ENCODE measurements at places on chromosomes 13 and 19.

DNA sequence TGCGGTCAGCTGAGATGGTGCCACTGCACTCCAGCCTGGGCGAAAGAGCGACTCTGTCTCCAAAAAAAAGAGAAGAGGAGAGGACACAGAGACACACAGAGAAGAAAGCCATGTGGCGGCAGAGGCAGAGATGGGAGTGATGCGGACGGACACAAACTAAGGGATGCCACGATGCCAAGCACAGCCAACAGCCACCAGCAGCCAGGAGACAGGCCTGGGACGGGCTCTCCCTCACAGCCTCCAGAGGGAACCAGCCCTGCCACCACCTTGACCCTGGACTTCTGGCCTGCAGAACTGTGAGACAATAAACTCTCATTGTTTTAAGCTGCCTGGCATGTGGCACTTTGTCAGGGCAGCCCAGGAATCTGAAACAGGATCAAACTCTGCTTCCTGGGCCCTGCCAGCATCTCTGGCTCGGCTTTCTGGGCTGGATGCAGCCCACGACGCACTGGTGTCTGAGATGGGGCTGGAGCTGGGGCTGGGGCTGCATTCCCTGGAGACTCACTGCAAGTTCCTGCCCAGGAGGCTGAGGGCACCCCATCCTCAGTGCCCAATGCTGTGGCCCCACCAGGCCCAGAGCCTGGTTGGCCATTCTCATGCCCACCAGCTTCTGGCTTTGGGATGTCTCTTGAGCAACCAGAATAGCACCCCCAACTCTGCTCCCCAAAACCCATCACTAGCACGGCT, 3.0 kb downstream of the F2RL3 start:
- no peak for DNase-seq

DNA sequence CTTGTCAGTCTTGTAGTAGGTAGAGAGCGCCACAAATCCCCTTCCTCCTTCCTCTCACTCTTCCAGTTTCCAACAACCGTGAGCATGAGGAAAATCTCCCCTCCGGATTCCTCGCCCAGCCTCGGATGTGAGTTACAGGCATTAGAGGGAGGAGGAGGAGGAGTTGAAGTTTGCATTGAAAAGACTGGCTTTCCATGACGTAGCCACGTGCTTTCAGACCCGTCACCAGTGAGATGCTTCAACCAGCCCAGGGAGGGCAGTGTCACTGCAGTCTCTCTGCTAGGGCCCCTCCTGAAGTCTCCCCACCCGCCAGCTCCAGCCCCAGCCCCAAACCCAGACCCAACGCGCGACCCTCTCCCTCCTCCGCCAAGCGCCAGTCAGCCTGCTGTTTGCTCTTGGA, 442 bp upstream of the FGF14 start:
- no peak for DNase-seq

DNA sequence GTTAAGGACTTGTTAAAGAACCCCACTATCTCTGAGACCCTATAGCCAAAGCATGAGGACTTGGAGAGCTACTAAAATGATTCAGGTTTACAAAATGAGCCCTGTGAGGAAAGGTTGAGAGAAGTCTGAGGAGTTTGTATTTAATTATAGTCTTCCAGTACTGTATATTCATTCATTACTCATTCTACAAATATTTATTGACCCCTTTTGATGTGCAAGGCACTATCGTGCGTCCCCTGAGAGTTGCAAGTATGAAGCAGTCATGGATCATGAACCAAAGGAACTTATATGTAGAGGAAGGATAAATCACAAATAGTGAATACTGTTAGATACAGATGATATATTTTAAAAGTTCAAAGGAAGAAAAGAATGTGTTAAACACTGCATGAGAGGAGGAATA, 84.4 kb downstream of the DNAJC15 start:
- no peak for DNase-seq

GRCh38 chr13:105814219-105814901, 721.1 kb downstream of the EFNB2 start:
- DNase-seq: no peak

DNA sequence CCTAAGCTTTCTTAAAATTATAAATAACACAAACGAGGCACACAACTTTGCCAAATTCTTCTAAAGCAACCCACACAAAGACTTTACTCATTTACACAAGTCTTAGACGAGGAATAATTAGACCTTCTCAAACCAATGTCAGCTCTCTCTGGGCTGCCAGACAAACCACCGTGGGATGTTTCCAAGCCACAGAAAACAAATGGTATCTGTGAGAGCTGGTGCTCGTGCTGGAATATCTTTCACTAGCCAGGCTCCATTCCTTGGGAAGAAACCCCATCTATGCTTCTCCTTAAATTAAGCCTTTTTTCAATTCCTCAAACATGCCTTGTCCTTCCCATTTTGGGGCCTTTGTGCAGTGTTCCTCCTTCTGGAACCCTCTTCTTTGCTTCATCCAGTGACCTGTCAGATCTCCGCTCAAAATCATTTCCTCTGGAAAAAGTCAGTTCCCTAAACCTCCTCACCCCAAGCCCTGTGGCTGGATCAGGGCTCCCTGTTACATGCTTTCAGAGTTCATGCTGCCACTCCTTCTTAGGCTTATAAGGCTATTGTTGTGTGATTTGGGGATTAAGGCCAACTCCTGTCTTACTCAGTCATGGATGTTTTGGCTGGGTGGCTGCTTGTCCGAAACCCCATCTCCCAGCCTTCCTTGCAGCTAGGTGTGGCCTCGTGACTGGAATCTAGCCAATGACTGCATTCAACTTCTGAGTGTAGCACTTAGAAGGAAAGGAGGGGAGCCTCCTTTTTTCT, 64.2 kb upstream of the GTF2F2 start:
- DNase-seq: no peak

DNA sequence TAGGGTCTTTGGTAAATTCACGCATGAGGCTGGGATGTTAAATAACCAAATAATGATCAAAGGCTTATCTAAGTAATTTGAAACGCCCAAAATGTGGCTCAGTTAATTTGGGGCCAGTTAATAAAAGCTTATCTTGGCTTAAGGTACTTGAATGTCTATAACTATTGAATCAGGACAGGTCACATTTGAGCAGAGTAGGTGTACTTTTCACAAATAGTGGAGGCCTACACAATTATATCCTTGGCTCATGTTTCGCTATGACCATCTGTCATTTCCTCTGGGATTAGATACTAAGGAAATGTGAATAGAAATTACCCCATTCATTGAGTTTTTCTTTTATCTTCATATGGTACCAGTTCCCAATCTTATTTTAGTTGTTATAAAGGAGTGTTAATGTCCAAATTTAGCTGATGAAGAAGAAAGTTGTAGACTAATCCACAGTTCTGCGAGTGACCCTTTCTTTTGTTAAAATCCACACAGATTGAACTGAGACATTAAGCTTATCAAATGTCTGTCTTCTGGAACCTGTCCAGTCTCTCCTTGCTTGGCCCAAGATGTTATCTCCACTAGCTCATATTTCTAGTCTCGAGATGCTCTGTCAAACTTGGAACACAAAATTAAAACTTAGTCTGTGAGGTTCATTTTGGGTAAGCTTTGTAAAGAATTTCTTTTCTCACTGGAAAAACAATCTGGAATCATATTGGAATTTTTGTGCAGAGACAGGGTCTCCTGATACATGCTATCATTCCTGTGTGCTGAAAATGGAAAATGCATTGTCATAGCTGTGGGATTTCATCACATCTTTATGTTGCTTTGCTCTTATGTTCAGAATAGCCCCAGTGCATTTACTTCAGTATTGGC, 31.0 kb downstream of the SLAIN1 start:
- DNase-seq: no peak

DNA sequence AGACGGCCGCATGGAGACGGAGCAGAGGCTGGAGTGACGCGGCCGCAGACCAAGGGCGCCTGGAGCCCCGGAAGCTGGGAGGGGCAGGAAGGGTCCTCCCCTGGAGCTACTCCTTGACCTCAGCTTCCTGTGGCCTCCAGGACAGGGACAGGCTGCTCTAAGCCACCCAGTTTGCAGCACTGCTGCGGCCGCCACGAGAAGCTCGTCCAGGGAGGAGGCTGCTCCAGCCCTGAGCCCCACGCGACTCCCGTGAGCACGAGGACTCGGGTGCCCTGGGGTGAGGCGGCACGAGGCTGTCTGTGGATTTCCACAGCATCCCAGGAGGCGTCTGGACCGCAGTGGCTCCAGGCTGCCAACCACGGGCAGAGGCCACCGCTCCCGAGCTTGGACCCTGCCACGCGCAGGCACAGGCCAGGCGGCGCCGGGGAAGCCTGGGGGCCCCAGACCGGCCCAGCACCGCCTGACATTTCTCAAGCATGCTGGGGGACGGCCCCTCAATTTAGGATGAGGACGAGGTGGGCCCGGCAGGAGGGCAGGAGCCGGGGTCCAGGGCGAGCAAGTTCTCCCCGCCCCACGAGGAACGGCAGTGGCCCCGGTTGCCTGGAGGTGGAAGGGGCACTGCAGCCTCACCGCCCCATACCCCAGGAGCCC, 10.7 kb downstream of the SBNO2 start:
- DNase-seq: no peak

GRCh38 chr13:68473834-68474326, 1243.7 kb upstream of the PCDH9 start:
- no peak for DNase-seq

- DNase-seq: no peak
These were observed 7.8 kb upstream of the MKNK2 start for GRCh38 chr19:2058570-2059421.

DNA sequence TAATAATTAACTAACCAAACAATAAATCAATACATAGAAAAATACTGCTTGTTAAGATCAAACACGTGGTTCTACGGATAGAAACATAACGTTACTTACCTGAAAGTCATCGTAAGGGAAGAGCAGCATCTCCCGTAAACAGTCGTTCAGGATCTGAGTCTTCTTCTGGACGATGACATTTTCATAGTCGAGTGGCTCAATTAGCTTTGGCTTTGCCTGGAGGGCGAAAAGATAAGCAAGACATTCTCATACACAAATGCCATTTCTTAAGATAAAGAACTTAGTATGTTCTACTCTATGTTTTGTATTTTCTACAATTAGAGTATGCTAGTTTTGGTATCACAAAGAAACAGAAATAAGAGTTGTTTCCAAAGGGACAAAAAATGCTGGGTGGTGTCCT, 22.5 kb downstream of the DOCK9 start:
- DNase-seq: no peak

DNA sequence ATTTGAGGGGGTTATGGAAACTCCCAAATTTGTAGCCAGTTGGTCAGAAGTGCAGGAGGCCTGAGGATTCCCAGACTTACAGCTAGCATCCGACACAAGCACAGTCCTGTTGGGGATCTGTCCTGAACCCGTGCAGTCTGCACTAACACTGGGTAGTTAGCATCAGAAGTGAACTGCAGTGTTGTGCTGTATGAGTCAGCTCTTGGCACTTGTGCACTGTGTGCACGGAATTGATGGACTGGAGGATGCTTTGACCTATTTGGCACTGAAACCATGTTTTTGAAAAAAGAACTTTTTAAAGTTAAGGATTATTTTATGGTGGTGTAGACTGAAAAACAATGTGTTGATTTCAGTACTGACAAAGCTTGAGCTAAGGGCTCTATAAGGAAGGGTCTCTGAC, 279.0 kb downstream of the NHLRC3 start:
- DNase-seq: no peak

GRCh38 chr19:56969156-56969555, 128.6 kb upstream of the PEG3 start:
- DNase-seq: no peak

DNA sequence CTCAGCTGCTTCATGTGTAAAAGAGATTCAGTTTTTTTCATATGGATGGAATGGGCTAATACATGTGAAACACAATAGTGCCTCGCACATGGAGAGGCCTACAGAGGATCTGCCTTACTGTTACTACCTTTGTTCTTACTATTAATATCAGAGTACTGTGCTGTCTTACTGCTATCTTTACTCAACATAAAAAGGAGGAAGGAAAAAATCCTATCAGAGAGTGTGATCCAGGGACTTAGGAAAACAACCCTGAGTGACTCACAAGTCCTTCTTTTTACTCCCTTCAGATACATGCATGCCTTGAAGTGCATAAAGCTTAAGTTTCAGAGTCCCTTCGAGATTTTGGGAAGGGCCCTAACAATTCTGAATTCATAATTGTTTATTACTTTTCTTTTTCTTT, 136.8 kb downstream of the TBC1D4 start:
- DNase-seq: no peak

GRCh38 chr13:100581504-100581903, 7.1 kb downstream of the GGACT start:
- no peak for DNase-seq

DNA sequence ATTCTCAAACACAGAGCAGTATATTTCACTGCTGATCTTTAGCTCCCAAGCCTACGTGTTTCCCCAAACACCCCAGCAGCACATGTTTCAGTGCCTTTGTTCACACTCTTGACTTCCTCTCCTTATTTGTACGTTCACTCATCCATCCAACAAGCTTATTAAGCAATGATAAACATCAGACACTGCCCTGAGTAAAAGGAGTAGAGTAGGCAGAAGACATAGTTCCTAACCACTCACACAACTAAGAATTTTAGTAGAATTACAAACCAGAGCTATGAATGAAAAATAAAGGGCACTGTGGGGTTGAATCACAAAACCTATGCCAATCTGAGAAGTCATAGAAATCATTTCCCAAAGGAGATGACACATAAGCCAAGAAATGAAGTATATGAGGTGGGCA, 213.5 kb downstream of the DIAPH3 start:
- DNase-seq: no peak

DNA sequence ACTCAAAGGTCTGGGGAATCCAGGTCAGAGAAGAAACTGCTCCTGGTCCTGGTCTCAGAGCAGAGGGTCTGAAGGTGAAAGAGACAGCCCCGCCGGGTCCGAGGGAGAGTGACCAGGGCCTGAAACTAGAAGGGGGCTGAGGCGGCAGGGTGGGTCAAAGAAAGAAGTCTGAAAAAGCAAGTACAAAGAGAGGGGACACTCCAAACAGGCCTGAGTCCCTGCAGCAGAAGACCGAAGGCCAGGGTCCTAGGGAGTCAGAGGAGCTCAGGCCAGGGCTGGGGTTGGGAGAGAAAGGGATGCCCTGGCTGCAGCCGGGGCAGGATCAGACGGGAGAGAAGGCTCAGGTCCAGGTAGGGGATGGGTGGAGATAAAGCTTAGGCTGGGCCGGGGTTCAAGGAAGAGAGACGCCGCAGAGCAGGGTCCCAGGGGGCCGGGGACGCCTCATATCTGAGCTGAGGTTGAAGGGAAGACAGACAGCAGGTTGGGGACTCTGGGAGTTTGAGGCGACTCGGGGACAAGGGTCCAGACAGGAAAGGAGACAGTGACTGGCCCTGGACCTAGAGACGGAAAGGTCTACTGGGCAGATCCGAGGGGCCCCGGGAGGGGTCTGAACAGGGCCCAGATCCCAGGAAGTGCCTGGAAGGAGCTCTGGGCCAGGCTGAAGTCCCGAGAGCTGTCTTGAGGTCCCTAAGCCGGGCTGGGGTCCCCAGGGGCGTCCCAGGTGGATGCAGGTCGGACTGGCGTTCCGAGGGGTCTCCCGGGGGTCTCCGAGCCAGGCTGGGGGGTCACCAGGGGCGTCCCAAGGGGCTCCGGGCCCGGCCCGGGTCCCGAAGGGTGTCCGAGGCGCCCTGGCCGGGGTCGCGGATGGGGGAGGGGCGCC, 795 bp downstream of the MLLT1 start:
- no peak for DNase-seq

GRCh38 chr19:17352608-17353280, 15.4 kb downstream of the GTPBP3 start:
- DNase-seq: no peak

- no peak for DNase-seq
These were observed 209.2 kb downstream of the KCTD12 start for GRCh38 chr13:76677043-76677442.
